Activated CD4-positive, alpha-beta memory T cell treated with anti-CD3 and anti-CD28 coated beads for 36 hours (primary cell): ENCODE measurements at places on chromosomes 7 and 10.

GRCh38 chr10:58780476-58780875 lies 267.8 kb downstream of the BICC1 start:
- DNase-seq = no peak

DNA sequence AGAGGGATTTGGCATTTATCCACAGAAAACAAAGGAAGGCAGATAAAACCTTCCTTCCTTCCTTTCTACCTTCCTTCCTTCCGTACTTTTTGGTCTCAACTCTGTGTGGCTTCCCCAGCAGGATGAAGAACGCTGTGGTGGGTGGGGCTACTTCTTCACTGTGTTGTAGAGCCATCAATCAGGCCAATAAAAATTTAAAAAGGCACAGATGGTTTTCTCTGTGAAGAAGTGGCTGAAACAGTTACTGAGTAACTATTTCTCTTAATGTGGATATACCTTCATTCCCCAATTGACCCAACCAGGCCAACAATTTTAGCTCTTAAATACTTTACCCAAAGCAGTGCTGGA lies 75.8 kb downstream of the ZNF92 start:
- DNase-seq = no peak

GRCh38 chr7:156604836-156605695 lies 35.5 kb upstream of the RNF32 start:
- no peak for DNase-seq

- no peak for DNase-seq
Measured at GRCh38 chr10:30374353-30374752, 25.3 kb upstream of the MTPAP start.

DNA sequence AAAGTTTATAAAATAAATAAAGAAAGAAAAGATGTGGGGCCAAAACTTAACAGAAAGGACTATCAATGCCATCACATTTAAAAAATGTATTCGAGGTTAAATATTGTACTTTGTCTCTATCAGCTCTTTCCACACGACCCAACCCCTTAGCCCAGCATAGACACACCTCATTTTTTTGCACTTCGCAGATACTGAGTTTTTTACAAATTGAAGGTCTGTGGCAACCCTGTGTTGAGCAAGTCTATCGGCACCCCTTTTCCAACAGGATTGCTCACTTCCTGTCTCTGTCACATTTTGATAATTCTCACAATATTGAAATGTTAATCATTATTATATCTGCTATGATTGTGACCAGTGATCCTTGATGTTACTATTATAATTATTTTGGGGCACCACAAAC lies 151.6 kb upstream of the TBX20 start:
- DNase-seq = no peak
